ENCODE measurements at places on chromosomes 7 and 10. TPM values are rescaled to one million over a fixed set of nuclear protein-coding genes. Genes with fewer than 3 reads are reported as not detected.
A peak's percentile ranks its signal among the peaks of the same experiment; 100 is the strongest.

SAMD9L gene
- total RNA-seq = 13.6 TPM

CALHM3 gene
- not detected for total RNA-seq

CPA5 gene
- not detected for total RNA-seq

CAMK2B gene
- total RNA-seq = 0.83 TPM

CDK6 gene
- total RNA-seq = 23.3 TPM

DNA sequence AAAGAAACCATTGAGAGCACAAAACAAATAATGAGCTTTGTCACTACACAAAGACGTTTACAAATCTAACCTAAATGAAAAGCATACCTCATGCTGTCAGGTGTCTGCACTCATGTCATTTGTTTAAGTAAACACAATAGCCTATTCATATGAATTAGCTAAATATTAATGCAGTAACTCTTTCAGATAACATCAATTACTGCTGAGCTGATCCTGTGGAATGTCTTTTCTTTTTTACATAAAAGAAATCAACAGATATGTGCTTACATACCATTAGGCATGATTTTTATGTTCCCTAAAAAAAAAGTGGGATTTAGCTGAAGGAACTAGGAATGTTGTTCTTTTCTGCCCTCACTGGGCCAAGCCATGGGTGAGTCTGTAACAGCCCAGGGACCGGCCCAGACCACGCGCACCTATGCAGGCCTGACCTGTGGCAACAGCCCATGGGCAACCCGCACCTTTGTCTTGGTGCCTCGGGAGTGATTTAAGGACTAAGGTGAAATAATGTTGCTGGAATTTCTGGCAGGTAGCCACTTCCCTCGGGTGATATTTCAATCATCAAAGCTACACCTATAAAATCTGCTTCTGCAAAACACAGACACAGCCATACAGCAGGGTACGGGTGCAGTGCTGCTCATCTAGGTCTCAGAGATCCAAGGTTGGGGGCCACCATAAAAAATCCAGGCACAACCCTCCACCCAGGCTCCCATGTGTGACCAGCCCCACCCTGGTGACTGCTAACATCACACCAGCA lies 44.6 kb downstream of the FGFR2 start:
- peaks cover 22% of the 10 kb centered on the region for H3K36me3 ChIP-seq
- H3K27ac ChIP-seq = peak overlapping the region; percentile 40
- no peak overlapping the region for H3K4me3 ChIP-seq
- no peaks in the 10 kb centered on the region for H3K27me3 ChIP-seq
- H3K4me1 ChIP-seq = peaks cover 19% of the 10 kb centered on the region

DNA sequence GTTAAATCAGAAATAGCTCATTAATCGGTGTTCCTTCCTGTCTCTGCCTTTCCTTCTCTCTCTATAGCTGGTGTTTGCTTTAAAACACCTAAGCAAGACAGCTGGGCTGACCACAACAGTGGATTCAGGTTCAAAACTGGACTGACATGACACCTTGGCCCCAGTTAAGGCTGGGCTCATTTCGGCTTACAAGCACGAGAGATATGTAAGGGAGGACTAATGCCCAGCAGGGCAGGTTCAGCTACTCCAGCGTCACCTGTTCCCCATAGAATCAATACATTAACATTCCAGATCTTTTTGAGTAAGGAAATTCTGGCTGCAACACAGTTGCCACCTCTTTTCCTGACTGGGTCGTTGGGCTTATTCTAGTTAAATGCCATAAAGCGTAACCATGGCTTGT lies 323.0 kb upstream of the AOAH start:
- no peak for DNase-seq
- no peak overlapping the region for H3K27ac ChIP-seq
- no peaks in the 10 kb centered on the region for H3K4me1 ChIP-seq
- H3K4me3 ChIP-seq = no peak overlapping the region

GRCh38 chr7:51035716-51036115 lies 253.0 kb upstream of the GRB10 start:
- DNase-seq = no peak
- H3K27ac ChIP-seq = no peak overlapping the region
- H3K4me1 ChIP-seq = peaks cover 17% of the 10 kb centered on the region
- H3K27me3 ChIP-seq = no peaks in the 10 kb centered on the region
- no peaks in the 10 kb centered on the region for H3K36me3 ChIP-seq

- DNase-seq = no peak
- no peaks in the 10 kb centered on the region for H3K4me1 ChIP-seq
- no peaks in the 10 kb centered on the region for H3K27me3 ChIP-seq
- H3K27ac ChIP-seq = no peak overlapping the region
Observed at GRCh38 chr10:129774736-129775401, 189.2 kb downstream of the EBF3 start.

GRCh38 chr7:57403601-57404342 lies 46.2 kb upstream of the ZNF716 start:
- no peaks in the 10 kb centered on the region for H3K36me3 ChIP-seq
- H3K27ac ChIP-seq = peak overlapping the region; percentile 74
- DNase-seq = no peak
- H3K27me3 ChIP-seq = no peaks in the 10 kb centered on the region
- H3K4me3 ChIP-seq = peak overlapping the region; percentile 37

DNA sequence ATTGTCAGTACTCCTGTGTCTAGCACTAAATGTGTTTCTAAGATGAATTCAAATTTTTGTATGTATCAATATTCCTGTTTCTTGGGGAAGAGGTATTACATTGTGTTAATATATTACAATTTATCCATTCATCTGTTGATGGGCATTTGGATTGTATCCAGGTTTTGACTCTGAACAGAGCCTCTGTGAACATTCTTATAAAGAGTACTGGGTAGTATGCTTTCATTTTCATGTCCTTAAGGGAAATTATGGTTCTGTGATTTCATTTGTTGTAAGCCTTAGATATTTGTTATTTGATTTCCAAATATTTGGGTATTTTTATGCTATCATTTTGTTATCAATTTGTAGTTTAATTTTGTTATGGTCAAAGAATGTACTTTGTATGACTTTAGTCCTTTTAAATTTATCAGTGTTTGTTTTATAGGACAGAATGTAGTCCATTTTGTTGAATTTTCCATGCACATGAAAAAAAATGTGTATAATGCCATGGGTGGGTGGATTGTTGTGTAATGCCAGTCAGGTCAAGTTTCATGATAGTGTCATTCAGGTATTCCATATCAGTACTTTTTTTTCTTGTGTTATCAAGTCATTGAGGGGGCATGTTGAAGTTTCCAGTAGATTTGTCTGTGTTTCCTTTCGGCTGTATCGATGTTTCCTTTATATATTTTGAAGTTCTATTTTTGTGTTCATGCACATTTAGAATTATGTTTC lies 38.4 kb downstream of the STAM start:
- H3K4me3 ChIP-seq = no peak overlapping the region
- no peak for DNase-seq
- peak overlapping the region; percentile 36 for H3K27ac ChIP-seq

GRCh38 chr7:105594034-105594433 lies 12.7 kb upstream of the EFCAB10 start:
- no peaks in the 10 kb centered on the region for H3K36me3 ChIP-seq
- H3K4me3 ChIP-seq = no peak overlapping the region
- H3K27me3 ChIP-seq = peaks cover 2% of the 10 kb centered on the region
- DNase-seq = no peak
- H3K4me1 ChIP-seq = no peaks in the 10 kb centered on the region
- H3K27ac ChIP-seq = no peak overlapping the region

DNA sequence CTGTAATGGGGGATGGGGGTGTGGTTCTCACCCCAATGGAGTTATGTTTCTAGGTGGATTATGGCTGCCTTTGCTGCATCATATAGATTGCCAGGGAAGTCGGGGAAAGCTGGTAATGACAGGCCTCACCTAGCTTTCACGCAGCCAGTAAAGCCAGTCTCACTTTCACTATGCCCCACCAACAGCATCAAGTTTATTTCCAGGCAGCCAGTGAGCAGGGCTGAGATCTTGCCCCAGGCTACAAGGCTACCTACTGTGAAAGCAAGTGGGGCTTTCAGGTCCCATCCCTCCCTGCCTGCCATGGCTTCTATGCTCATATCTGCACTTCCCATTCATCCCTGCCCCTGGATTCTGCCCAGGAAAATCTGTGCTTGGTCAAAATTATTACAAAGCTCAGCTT lies 61.7 kb upstream of the NXPH1 start:
- DNase-seq = no peak
- H3K4me1 ChIP-seq = no peaks in the 10 kb centered on the region
- H3K27ac ChIP-seq = no peak overlapping the region
- H3K27me3 ChIP-seq = no peaks in the 10 kb centered on the region

DNA sequence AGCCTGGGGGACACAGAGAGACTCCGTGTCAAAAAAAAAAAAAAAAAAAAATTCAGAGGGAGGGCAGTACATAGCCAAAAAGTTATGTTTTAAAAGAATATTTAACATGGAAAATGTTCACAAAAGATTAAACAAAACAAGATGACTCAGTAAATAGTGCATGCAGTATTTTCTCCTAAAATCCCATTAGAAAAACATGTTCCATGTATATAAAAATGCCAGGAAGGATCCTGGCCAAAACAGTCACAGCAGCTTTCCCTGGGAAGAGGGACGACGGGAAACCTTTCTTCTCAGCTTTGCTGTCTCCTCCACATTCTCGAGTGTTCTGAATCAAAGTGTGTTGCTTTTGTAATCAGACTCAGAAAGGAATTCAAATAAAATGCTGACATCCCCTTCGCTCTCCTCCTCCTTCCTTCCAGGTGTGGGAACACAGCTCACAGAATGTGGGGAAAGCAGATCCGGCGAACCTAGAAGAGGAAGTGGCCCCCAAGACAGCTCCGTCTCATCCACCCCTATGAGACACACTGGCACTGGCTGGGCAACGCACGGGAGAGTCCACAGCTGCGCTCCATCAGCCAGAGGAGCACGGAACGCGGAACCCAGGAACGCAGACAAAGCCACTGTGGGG lies 139.4 kb downstream of the MAD1L1 start:
- no peaks in the 10 kb centered on the region for H3K4me1 ChIP-seq
- H3K4me3 ChIP-seq = no peak overlapping the region
- no peaks in the 10 kb centered on the region for H3K27me3 ChIP-seq
- no peak for DNase-seq

DNA sequence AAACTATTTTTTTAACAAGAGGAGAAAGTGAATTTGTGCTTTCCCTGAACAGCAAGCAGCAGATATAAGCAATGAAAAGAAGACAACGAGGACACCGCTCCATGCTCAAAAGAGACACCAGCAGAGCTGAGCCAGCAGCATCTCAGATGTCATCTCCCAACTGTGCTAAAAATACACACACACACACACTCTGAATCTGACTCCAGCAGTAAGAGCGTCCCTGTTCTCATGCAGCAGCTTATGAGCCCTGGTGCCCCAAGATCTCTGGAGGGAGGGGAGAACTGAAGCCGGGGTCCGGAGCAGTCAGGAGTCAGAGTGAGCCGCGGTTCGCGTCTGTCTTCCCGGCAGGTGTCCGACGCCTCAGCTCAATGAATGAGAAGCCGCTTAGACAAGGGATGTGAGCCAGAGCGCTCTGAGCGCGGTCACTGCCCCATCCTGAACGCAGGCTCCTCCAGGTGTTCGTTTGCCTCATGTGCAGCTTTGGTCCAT lies 49.2 kb downstream of the SVIL start:
- no peak overlapping the region for H3K4me3 ChIP-seq
- peak overlapping the region; percentile 61 for H3K27ac ChIP-seq
- peaks cover 73% of the 10 kb centered on the region for H3K4me1 ChIP-seq
- peaks cover 23% of the 10 kb centered on the region for H3K36me3 ChIP-seq

- no peaks in the 10 kb centered on the region for H3K27me3 ChIP-seq
- no peak overlapping the region for H3K27ac ChIP-seq
- peak; percentile 76 for DNase-seq
- no peak overlapping the region for H3K4me3 ChIP-seq
- H3K4me1 ChIP-seq = peaks cover 6% of the 10 kb centered on the region
Observed at GRCh38 chr7:28533731-28534531, 121.6 kb downstream of the CREB5 start.

- no peak for DNase-seq
- H3K4me3 ChIP-seq = no peak overlapping the region
- H3K4me1 ChIP-seq = peaks cover 50% of the 10 kb centered on the region
- no peaks in the 10 kb centered on the region for H3K36me3 ChIP-seq
- no peak overlapping the region for H3K27ac ChIP-seq
Observed at GRCh38 chr10:130934293-130935127, 377.0 kb downstream of the TCERG1L start.

DNA sequence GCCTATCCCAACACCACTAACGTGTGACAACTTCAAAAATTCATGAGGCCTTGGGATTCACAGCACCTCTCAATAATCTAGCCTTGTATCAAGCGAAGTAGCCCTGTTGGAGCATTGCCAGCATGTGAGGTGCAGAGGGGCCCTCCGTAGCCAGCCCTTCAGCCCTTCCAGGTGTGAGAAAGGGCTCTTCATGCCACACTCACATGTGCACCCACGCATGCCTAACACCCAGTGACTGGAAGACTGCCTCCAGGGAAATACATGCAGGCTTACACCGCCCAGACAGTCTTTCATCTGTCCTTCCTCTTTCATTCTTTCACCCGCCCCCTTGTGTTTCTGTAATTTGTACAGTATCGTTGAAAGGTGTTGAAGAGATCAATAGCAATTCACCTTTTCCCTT lies 26.1 kb downstream of the LRRC4 start:
- H3K27ac ChIP-seq = no peak overlapping the region
- H3K27me3 ChIP-seq = no peaks in the 10 kb centered on the region
- DNase-seq = no peak
- H3K4me1 ChIP-seq = no peaks in the 10 kb centered on the region

GRCh38 chr10:90592638-90593302 lies 265.1 kb downstream of the HTR7 start:
- H3K36me3 ChIP-seq = no peaks in the 10 kb centered on the region
- no peak overlapping the region for H3K4me3 ChIP-seq
- H3K27ac ChIP-seq = no peak overlapping the region

GRCh38 chr10:51700228-51700817 lies 928 bp upstream of the CSTF2T start:
- H3K36me3 ChIP-seq = no peaks in the 10 kb centered on the region
- peaks cover 44% of the 10 kb centered on the region for H3K4me1 ChIP-seq
- H3K27me3 ChIP-seq = no peaks in the 10 kb centered on the region
- H3K4me3 ChIP-seq = peak overlapping the region; percentile 74
- no peak for DNase-seq

DNA sequence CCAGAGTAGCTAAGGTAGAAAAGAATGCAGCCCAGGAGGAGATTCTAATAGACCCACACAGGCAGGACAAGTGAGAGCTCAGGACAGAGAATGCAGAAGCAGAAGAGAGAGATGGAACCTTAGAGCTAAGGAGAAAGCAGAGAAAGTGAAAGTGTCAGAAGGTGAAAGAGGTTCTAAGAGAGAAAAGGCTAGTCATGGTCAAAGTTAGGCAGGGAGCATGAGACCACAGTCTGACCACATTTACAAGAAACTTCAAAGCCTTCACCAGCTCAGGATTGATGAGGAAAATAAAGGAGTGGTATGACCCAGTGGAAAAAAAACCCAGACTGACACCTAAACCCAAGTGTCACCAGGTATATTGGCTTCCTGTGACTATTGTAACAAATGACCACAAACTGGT lies 131.8 kb upstream of the WDR11 start:
- H3K4me1 ChIP-seq = no peaks in the 10 kb centered on the region
- DNase-seq = no peak
- no peaks in the 10 kb centered on the region for H3K27me3 ChIP-seq
- no peaks in the 10 kb centered on the region for H3K36me3 ChIP-seq
- H3K4me3 ChIP-seq = no peak overlapping the region

GRCh38 chr7:30093420-30093952 lies 41.3 kb upstream of the MTURN start:
- H3K4me1 ChIP-seq = no peaks in the 10 kb centered on the region
- H3K36me3 ChIP-seq = no peaks in the 10 kb centered on the region
- H3K27me3 ChIP-seq = no peaks in the 10 kb centered on the region
- H3K4me3 ChIP-seq = no peak overlapping the region

GRCh38 chr10:1241973-1242935 lies 186.1 kb downstream of the WDR37 start:
- no peaks in the 10 kb centered on the region for H3K36me3 ChIP-seq
- H3K27ac ChIP-seq = no peak overlapping the region
- no peak for DNase-seq
- H3K27me3 ChIP-seq = peaks cover 30% of the 10 kb centered on the region
- H3K4me1 ChIP-seq = no peaks in the 10 kb centered on the region
- no peak overlapping the region for H3K4me3 ChIP-seq
